ENCODE measurements at places on chromosomes 2 and 18.

GRCh38 chr2:69836316-69836715 is 6.9 kb downstream of the GMCL1 start:
- no peak for DNase-seq

DNA sequence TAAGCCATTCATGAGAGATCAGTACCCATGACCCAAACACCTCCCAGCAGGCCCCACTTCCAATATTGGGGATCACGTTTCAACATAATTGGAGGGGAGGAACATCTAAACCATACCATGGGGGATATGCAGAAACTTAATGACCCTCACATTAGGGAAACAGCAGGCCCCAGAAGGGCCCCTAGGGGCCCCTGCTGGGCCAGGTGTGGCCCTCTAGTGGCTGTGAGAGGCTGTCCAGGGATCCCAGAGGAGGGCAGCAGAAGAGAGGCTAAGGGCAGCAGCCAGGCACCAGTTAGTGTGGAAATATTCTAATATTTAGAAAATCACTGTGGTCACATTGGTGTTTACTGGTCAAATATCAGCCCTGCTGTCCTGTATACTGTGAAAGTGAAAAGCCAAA is 49.3 kb upstream of the ANKRD44 start:
- no peak for DNase-seq

- no peak for DNase-seq
Measured at GRCh38 chr18:76363436-76364120, 131.5 kb downstream of the ZNF516 start.

- no peak for DNase-seq
Measured at GRCh38 chr2:70632966-70633365, 79.3 kb upstream of the TGFA start.

- no peak for DNase-seq
Measured at GRCh38 chr2:241950413-241951315, 81.1 kb downstream of the RTP5 start.

Data from NCI-H1417 treated with DMSO at 0.1 percent for 48 hours (cell line).